ENCODE measurements at places on chromosomes 12 and 14.
A peak's percentile ranks its signal among the peaks of the same experiment; 100 is the strongest.

- no peak for DNase-seq
Measured at GRCh38 chr12:109446869-109447268, 30.2 kb downstream of the KCTD10 start.

DNA sequence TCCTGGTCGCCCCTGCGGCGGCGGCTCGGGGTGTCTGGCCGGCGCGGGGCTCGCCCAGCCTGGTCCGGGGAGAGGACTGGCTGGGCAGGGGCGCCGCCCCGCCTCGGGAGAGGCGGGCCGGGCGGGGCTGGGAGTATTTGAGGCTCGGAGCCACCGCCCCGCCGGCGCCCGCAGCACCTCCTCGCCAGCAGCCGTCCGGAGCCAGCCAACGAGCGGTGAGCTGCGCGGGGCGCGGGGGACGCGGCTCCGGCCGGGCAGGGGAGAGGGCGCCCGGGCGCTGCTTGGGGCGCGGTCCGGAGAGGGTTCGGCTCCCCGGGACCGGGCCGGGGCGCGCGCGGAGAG lies at the start of gene LGALS3:
Gene LGALS3 (plus strand): TSS at position 167 of the 342 bp plus-strand sequence. CDS start 8,122 bp downstream, outside the sequence.
- DNase-seq: peak; percentile 53

GRCh38 chr14:52923902-52924575 lies 26.8 kb downstream of the FERMT2 start:
- DNase-seq: no peak

GRCh38 chr14:92105893-92106142 lies 564 bp downstream of the ATXN3 start:
- no peak for DNase-seq

DNA sequence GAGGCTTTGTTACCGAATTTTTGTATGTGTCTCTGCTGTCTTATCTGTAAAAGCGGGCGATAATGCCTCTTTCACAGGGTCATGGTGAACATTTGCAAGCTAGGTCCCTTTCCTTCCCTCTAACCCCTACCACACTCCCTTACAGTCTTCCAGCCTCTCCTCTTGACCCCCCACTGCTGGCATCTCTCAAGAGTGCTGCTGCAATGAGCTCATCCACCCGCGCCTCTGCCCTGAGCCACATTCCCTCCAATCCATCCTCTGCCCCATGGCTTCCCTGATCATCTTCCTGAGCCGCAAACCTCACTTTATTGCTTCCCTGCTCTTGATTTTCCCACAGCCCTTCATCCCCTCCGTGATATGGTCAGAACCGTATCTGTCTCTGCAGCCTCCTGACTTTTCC lies 343.6 kb downstream of the BCL11B start:
- DNase-seq: no peak

- peak; percentile 27 for DNase-seq
Measured at GRCh38 chr14:40694023-40694422, 912.7 kb upstream of the LRFN5 start.

DNA sequence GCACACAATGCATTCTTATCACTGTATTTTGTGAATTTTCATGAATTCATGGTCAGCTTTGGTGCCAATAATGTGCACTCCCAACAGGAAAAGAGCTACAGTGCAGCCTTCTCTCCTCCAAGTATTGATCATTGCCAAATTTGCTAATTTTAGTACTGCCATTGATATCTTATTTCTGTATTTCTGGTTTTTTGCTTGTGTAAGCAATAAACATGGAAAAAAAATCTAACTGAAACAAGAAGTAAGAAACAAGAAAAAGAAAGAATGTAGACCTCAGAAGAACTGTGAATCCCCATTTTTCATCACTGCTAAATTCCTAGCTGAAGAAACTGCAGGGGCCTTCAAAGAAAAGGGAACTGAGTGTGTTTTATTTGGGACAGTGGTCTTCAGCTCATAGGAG lies 161.2 kb downstream of the METTL25 start:
- no peak for DNase-seq

- DNase-seq: peak; percentile 92
Measured at GRCh38 chr14:64656986-64657385, 47.2 kb upstream of the PLEKHG3 start.

GRCh38 chr14:55298500-55298822 lies 27.2 kb downstream of the FBXO34 start:
- DNase-seq: no peak

- peak; percentile 87 for DNase-seq
Measured at GRCh38 chr12:94553130-94553519, 93.5 kb upstream of the CEP83 start.

DNA sequence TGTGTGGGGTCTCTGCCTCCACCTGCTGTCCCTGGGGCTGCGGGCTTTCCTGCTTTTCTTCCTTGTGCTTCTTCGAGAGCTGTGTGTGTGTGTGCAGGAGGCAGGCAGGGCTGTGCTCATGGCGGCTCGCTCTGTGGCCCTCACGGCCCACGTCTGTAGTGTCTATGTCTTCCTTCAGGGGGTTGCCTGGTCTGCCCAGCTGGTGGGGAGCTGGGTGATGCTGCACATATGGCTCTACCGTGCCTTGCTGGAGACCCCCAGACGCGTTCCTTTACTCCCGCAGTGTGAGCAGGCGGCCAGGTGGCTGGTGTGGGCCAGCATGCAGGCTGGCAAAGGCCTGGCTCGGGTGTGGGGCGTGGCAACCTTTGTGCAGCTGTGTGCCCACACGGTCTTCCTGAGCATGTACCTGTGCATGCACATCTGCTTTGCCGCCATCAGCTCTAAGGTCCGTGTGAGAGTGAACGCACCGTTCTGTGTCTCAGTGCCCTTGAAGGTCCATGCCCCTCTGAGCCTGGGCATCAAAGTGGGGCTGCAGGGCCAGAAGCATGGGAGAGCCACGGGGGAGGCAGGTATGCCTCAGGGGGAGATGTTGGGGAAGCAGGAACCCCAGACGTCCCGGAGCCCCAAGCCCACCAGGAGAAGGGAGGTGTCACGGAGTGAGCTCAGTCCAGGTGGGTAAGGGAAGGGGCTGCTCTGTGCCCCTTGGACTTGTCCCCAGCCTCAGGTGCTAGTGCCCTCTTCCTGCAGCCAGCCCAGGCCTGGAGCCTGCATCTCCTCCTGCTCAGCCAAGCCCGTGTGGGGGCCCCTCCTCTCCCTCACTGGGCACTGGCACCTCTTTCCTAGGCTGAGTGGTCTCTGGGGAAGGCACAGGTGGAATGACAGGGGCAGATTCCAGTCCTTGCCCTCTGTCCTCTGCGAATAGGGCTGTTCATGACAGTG lies 26.4 kb downstream of the CLSTN3 start:
- no peak for DNase-seq

GRCh38 chr14:65222440-65222858 lies 120.1 kb upstream of the MAX start:
- peak; percentile 78 for DNase-seq

- no peak for DNase-seq
Measured at GRCh38 chr14:64971491-64971942, 619 bp downstream of the RAB15 start.

DNA sequence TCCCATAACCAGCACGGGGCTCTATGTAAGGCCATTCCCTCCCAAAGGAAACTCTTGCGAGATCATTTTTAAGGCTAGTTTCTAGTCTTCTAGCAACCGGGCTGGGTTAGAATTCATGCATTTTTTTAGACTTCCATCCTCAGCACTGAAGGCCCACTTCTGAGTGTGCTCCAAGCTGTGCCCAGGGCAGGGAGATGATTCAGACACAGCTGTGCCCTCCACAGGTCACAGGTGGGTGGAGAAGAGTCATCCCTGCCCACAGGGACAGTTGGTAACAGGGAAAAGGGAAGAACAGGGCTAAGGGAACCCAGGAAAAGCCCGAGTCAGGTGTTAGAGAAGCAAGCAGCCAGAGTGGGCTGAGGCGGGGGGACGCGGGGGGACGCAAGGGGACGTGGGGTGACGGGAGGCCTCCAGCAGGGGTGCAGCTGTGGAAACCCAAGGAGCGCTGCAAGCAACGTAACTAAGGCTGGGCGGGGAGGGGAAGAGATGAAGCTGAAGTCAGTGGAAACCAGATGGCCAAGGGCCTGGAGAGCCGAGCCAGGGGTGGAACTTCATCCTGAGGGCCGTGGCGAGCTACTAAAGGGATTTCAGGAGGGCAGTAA lies 27.2 kb upstream of the PPP2R5C start:
- no peak for DNase-seq

- peak; percentile 98 for DNase-seq
Measured at GRCh38 chr12:127810041-127810440, 456.9 kb upstream of the TMEM132C start.

GRCh38 chr12:22268973-22269372 lies 65.5 kb downstream of the ST8SIA1 start:
- DNase-seq: no peak

DNA sequence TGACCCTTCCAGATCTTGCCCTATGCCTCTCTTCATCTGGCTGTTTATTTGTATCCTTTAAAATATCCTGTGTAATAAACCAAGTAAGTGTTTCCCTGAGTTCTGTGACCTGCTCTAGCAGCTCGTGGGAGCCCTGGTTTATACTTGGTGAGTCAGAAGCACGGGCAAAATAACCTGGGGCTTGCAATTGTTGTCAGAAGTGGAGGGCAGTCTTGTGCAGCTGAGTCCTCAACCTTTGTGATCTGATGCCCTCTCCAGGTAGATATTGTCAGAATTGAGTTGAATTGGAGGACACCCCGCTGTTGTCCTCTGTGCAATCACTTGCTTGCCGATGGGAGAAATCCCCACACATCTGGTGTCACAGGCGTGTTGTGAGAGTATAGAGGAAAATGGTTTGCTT lies 62.5 kb upstream of the PRICKLE1 start:
- no peak for DNase-seq

DNA sequence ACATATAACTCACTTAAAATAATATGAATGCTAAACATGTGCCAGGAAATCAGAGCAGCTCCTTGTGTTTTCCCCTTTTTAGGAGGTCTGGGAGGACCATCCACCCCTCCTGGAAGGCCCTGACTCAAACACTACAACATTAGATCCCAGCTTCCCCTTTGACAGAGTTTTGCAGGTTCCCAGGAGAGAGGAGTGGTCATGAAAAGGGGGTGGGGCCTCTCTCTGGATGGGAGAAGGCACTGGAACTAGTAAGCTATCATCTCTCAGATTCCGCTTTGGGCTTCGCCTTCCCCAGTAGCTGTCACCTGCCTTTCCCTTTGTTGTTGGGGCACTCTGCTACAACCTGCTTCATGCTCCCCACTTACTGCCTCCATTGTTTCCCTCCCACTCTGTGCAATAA lies 149.2 kb downstream of the ZFP36L1 start:
- DNase-seq: no peak

- no peak for DNase-seq
Measured at GRCh38 chr14:69614592-69614991, 3.2 kb downstream of the SUSD6 start.

GRCh38 chr12:96743606-96744005 lies 163.5 kb upstream of the NEDD1 start:
- DNase-seq: peak; percentile 40

GRCh38 chr12:113857371-113857770 lies 108.8 kb downstream of the RBM19 start:
- no peak for DNase-seq

GRCh38 chr12:15966426-15966825 lies 55.3 kb downstream of the DERA start:
- peak; percentile 66 for DNase-seq

DNA sequence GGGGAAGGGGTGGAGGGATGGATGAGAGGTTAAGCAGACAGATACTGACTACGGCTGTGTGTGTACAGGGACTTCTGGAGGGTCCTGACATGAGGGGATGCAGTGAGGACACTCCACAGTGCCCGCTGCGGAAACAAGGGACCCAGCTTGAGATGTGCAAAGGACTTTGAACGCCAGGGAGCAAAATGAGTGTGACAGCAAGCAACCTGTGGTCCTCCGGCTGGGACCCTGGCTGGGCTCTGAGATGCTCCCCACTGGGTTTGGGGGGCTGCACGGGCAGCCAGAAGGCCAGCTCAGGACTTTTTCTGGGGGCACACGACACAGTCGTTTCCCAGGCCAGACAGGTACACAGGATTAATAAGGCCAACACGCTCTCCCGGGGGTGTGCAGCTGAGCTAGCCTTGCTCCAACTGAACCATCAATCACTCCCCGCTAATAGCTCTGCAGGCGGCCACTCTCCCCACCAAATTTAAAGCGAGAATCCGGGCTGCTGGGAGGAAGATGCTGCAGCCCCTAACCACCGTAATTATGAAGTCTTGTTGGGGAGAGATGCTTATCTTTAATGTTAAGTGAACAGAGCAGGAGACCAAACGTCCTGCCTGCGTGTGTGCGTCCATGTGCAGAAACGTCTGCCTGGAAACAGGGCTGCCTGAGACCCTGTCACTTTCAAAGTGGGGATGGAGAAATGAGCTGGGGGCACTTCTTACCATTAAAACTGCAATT lies 51.6 kb upstream of the DLK1 start:
- DNase-seq: no peak

DNA sequence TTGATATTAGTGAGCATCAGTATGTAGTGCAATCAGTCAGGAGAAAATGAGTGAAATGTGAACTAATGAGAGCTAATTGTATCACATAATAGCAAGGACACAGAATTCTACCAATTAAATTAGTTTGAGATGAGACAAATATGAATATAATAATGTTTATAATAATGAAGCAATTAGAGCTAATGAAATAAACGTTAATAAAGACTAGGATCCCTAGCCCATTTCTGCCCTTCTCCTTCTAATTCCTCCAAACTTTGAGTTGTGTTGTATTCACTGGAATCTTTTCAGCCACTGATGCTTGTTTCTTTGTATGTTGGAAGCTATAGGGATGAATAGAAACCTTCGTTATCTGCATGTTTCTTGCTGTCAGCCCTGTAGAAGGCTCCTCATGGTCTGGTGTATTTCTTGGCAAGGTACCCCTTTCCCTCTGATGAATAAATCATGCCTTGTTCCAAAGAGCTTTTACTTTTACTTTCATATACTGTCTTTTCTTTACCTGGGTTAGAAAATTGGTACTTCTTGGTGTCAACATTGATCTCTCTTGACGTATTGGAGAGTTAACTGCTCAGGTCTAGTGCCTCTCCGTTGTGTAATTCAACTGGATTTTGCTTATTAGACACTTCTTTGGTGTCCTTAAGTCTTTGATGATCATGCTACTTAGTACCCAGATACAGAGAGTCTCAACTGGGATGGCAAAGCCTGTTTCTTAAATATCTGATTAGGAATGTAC lies 154.8 kb downstream of the PTCSC3 start:
- DNase-seq: no peak

- no peak for DNase-seq
Measured at GRCh38 chr12:108126990-108127501, 2.0 kb upstream of the WSCD2 start.

GRCh38 chr14:68577802-68578541 lies 214.9 kb downstream of the ZFP36L1 start:
- DNase-seq: peak; percentile 97

GRCh38 chr12:11633968-11634367 lies 15.5 kb upstream of the ETV6 start:
- no peak for DNase-seq

GRCh38 chr12:88580051-88580871 lies at the start of gene KITLG:
TSS of gene KITLG (minus strand) at chr12:88580471. CDS start at chr12:88580278, 193 bp downstream.
- DNase-seq: peak; percentile 82

GRCh38 chr12:49052451-49053208 lies 8.0 kb downstream of the KMT2D start:
- no peak for DNase-seq

- DNase-seq: no peak
Measured at GRCh38 chr12:92300777-92301176, 155.1 kb upstream of the BTG1 start.

DNA sequence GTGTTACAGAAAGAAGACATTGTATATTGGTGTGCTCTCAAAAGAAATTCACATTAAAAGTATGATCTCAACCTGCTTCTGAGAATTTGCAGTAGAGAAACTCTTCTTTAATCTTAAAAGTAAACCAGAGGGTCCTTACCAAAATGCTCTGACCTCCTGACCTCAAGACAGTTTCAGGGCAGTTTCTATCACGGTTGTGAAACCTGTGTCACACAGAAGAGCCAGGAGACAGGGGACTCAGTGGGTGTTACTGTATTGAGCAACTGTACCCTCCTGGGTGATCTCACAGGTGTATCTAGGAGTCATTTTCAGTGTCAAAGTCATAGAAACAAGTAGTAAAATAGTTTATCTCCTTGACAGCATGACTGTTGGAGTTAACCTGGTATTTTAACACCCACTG lies 178.0 kb downstream of the GRIP1 start:
- no peak for DNase-seq
